Stimulated activated CD8-positive, alpha-beta memory T cell treated with anti-CD3 and anti-CD28 coated beads, Interleukin-2, amount 100 ng/mL, for 48 hours (primary cell): ENCODE measurements at places on chromosomes 1 and 21.

- DNase-seq, result no peak
Observed at GRCh38 chr21:27372381-27372780, 405.5 kb upstream of the ADAMTS5 start.

DNA sequence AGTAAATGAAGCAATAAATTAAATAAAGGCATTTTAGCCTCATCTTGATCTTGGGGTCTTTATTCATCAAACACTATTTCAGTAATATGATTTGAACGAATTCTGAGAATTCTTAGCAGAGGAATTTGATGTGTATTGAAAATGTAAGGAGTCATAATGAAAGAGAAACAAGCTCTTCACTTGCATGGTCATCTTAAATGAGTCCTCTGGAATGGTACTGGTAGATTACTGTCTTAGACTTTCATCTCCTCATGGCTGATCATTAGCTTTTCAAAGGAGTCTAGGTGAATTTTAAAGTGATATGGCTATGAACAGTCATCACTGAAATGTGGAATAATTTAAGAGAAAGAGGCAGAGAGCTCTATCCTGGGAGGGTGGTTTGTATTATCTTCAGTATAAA lies 30.0 kb downstream of the PRRC2C start:
- DNase-seq, result no peak

DNA sequence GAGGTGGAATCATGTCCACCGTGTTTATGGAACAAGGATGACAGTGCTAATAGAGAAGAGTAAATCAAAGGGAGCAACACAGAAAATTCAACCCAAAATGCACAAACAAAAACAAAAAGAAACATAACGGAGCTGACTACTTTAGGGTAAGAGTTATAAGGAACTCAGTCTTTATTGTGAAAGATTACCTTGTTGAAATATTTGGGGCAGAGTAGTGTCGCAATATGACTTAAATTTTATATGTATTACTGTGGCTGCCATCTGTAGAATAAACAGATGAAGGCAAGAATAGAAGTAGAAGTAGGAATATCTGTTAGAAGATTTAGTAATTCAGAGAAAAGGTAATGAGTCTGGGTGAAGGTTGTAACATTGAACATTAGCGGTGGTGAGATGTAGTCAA lies 913.9 kb downstream of the BRINP3 start:
- DNase-seq, result no peak

DNA sequence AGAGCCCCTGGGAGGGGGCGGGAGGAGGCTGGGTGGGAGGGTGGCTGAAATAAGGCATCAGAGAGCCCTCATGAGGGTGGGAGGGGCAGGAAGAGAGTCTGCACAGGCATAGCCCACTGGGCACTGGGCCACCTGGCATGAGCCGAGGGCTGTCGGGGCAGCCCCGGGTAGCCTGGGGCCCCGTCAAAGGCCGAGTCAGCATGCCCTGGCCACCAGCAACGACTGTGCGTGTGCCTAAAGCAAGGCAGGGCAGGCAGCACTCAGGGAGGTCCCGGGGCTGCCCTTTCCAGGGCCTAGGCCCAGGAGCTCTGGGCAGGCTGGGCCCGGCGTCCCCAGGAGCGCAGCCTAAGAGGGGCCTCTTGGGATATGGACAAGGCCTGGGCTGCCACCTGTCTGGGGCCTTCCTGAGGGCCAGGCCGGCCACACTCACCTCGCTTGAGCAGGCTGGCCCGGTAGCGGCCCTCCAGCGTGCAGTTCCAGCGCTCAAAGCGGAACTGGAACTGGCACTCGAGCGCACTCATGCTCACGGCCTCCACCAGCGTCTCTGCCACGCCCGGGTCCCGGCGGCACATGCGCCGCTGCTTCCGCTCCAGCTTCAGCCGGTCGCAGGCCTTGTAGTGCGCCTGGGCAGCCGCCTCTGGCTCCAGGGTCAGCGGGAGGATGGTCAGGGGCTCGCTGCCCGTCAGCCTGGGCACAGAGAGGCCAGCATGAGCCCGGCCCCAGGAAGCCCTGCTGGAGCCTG lies 22.7 kb downstream of the WNT9A start:
- no peak for DNase-seq

DNA sequence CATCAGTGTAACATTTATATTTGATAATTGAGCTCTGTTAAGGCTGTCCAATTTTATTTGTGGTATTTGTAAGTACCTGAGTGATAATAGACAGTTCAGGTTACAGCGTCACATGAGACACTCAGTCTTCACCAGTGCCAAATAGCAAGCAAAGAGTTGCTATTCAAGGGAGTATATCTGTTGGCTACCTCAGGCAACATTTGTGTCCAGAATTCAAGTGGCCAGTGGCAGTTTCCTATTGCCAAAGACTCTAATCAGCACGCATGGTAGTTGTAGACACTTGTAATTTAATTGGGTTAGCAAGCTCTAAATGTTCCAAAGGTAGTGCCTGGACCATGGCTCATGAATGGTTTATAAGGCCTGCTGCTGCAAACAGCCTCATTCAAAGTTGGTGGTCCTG lies 1524.3 kb upstream of the B3GALT2 start:
- no peak for DNase-seq

GRCh38 chr1:114718661-114719423 lies 2.3 kb upstream of the NRAS start:
- DNase-seq, result peak; percentile 5

- no peak for DNase-seq
Observed at GRCh38 chr1:240190881-240191401, 99.3 kb downstream of the FMN2 start.

DNA sequence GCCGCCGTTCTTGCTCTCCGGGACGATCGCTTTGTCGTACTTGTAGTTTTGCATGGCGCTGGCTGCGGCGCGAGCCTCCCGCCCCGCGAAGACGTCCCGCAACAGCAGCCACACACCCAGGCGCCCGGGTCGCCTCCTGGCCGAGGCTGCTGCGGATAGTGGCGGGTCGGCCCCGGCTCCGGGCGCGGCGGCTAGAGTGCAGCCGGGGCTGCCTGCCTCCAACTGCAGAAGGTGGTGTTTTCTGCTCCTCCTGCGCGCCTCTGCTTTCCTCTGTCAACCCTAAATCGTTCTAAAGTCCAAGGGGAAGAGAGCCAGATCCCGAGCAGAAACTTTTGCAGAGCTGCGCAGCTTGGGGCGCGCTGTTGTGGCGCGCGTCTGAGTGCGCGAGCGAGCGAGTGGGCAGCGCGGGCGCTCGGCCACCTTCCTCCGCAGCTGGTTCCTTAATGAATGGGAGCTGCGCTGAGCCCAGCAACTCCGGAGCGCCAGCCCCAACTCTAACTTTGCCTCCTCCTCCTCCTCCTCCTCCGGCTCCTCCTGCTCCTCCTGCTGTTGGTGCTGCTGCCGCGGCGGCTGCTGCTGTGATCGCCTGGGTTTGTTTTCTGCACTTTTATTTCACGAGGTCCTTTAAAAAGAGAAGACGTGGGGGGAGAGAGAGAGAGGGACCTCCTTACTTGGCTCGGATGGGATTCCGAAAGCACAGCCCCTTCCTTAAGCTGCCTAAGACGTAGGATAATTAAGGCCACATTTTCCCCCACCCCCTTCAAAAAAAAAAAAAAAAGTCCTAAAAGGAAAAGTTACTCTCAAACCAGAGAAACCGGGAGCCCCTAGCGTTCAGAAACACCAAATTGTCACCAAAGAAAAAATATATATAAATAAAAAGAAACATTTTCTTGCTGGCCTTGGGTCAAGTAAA lies at the start of gene PLPP3:
TSS of gene PLPP3 (minus strand) at position 601 of the 913 bp plus-strand sequence. CDS start at position 54, 547 bp downstream.
- no peak for DNase-seq

- DNase-seq, result no peak
Observed at GRCh38 chr1:48823168-48823567, 46.5 kb upstream of the BEND5 start.

GRCh38 chr1:241715956-241716355 lies 63.9 kb downstream of the WDR64 start:
- DNase-seq, result no peak

GRCh38 chr1:11837767-11838348 lies 9.7 kb downstream of the NPPA start:
- no peak for DNase-seq

- no peak for DNase-seq
Observed at GRCh38 chr21:21897275-21897883, 899.2 kb downstream of the NCAM2 start.

GRCh38 chr1:104195395-104195794 lies 445.7 kb downstream of the AMY1C start:
- no peak for DNase-seq

DNA sequence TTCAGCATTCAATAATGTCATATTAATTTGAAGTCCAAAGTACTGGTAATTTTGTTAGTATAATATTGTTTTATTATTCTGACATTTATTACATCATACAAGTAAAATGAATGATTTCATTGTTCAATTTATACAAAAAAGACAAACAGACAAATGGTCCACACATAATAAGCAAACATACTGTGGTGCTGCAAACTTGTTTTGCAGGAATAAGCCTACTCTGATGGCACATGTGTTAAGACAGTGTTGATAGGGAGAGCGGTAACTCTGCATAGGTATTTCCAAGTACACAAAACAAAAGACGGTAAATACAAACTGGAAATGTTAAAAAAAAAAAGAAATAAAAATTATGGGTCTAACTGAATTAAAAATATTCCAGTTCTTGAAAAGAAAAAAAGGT lies 59.7 kb upstream of the DPYD start:
- DNase-seq, result no peak

DNA sequence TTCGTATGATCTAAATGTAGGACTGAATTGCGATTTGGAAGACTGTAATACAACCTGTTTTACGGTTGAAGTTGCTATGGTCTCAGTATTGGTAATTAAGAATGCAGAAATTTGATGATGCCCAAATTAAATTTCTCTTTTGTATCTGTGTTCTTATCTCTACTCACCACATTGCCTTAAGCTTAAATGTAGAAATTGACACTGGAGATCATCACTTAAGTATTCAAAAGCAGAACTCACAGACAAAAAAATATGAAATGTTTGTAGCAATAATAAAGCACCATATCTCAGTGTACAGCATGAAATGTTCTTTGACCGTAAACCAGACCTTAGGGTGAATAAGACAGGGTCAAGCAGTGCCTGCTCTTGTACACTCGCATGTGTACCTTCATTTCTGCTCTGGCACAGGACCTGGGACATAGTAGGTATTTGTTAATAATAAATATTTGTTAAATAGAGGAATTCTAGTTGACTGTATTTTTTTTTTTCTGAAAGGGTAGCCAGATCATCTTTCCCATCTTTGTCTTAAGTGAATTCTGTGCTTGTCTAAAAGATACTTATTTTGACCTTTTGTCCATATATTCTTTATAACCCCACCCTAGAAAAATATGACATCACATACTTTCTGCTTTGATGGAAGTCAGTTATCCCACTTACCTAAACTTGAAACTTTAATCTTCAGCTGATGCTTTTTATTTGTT lies 1.5 kb downstream of the CDC7 start:
- DNase-seq, result no peak

- DNase-seq, result no peak
Observed at GRCh38 chr1:94622757-94623156, 81.2 kb upstream of the F3 start.

DNA sequence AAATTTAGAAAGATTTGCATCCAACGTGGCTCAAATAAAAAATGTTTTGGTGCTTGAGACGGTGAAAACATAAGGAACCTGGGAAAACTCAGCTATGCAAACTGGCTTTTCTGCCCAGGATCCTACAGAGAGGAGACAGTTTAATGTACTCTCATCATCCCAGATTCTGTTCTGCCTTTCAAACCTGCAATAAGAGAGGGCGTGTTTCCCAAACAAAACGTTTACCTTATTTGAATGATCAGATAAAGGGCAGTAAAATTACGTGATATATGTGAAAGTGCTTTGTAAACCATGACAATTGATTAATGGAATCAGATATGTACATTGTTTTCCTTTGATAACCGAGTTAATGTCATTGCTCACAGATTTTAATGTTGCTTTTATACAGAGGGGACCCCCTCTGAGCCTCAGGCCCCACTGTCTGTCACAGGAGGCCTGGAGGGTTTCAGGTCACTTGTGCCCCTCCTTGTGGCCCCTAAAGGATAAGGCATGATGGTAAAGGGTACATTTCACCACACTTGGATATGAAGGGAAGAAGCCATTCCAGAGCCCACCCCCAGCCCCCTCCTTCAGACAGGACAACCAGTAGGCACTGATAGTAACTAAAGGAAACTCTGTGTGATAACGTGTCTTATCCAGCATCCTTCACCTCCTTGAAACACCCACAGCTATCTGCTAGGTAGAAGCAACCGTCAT lies 157.6 kb downstream of the EDEM3 start:
- no peak for DNase-seq

- no peak for DNase-seq
Observed at GRCh38 chr1:180560868-180561600, 2.3 kb downstream of the OVAAL start.
